ENCODE measurements at places on chromosomes 2 and 18.

DNA sequence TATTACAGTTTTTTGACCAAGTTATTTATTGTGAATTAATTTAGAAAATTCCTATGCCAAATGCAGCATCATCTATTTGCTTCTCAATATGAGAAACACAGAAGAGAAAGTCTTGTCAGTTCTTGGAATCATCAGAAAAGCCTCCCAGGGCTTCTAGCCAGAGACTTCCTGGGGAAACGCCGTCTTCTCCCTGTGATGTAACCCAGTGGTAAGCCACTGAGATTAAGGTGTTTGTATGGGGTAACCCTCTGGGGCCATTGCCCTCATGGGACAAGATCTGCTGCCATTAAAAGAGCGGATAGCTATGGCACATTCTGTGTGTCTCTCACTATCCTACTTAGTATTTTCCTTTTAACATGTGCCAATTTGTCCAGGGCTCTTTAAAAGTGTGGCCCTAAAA is 28.0 kb downstream of the ANKRD29 start:
- no peak for DNase-seq

- DNase-seq, result no peak
Measured at GRCh38 chr2:221924576-221924975, 352.5 kb upstream of the EPHA4 start.

GRCh38 chr18:54780970-54781369 is 47.3 kb upstream of the RAB27B start:
- DNase-seq, result no peak

- DNase-seq, result no peak
Measured at GRCh38 chr18:62389761-62390481, 64.8 kb downstream of the TNFRSF11A start.

DNA sequence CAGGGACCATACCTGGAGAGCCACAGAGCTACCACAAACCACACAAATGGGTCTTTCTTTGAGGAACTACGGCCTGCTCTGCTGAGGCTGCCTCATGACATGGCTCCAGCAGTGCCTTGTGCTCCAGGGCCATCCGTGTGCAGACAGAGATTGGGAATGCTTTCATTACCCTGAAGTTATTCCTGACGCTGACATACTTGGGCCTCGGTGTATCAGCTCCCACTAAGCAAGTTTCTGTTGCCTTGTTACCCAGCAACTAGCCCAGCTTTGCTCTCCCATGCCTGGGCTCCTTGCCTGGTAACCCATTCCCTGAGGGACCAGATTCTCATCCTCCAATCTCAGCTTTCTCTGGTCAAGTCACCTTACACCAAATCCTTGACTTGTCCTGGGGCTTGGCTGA is 80.3 kb upstream of the FZD7 start:
- no peak for DNase-seq

DNA sequence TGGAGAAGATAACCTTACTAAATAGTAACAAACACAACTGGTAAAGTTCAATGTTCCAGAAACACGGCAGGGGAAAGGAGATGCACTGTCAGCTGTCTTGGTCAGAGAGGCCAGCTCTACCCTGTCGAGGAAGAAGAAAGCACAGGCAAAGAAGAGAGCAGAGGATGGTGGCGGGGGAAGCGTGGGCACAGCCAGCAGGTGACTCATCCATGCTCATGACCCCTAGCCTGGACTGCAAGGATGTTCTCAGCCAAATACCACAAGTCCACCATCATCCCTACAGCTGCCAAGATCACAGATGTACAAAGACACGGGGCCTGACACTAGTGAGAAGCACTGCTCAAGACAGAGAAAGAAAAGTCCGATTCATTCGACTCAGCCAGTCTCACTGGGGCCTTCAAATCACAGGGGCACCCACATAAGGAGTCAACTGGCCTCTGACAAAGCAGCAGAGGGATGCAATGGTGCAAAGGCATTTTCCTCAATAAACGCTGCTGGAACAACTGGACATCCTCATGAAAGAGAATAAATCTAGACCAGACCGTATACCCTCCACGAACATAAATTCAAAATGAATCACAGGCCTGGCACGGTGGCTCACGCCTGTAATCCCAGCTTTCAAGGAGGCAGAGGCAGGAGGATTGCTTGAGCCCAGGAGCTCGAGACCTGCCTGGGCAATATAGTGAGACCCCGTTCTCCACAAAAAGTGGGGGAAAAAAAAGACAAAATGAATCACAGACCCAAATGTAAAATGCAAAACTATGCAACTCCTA is 5.6 kb downstream of the DTYMK start:
- DNase-seq, result no peak

GRCh38 chr2:200443916-200444315 is 66.0 kb downstream of the KCTD18 start:
- DNase-seq, result no peak

- no peak for DNase-seq
Measured at GRCh38 chr2:29372185-29372584, 257.0 kb downstream of the CLIP4 start.

DNA sequence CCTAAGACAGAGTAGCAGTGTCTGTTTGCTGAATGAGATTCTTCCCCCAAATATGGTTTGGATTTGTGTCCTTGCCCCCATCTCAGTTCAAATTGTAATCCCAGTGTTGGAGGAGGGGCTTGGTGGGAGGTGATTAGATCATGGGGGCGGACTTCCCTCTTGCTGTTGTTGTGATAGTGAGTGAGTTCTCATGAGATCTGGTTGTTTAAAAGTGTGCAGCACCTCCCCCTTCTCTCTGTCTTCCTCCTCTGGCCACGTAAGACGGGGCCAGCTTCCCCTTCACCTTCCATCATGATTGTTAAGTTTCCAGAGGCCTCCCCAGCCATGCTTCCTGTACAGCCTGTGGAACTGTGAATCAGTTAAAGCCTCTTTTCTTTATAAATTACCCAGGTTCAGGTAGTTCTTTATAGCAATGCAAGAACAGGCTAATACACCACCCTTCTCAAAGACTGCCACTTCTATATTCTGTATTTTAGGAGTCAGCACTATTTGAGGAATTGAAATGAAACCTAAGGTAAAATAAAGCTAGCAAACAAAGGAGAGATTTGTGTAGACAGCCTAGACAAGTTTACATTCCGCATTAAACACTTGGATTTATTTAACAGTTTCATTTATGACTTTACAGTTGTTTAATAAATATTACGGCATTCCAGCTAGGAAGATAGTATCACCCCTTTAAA is 21.6 kb downstream of the FBXO36 start:
- peak; percentile 91 for DNase-seq

DNA sequence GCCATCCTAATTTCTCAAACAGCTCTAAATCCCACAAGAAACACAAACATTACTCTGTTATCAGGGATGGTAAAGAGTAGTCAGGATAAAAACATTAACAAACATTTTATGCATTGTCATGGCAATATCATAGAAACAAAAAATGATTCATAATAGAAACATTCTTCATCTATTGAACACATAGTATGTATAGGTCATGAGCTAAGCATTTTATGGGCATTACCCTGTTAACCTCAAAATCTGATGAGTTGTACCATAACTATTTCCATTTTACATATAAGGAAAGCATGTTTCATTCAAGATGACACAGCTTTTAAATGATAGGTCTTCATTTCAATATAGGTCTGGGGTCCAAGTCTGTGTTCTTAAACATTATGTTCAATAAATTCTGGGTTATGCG is 344.9 kb downstream of the RND3 start:
- DNase-seq, result no peak

DNA sequence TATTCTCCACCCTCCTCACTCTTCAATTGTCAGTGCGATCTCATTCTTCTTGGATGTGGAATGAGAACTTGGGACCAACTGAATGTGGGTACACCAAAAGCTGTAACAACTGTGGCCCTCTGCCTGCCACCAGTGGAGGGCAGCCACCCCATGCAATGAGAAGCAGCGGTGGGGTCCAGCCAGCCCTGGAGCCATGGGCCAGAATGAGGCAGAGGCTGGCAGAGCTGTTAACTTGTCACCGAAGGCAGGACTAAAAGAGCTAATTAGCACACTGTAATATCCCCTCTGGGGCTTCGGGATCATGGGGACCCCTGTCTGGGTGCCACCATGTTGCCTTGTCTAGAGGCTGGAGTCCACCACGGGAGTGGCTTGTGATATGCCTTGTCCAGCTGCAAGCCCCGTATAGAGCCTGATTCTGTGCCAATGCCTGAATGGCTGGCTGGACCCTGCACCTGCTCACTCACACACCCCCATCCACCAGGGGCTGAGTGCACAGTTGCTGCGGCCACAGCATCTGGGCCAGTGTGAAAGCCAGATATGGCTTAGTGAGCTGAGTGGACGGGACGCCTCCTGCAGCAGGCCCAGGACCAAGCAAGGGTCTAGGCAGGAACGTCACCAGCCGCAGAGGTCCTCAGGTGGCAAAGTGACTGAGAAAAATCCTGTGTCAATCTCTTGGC is 680.5 kb downstream of the DSC3 start:
- DNase-seq, result no peak

- no peak for DNase-seq
Measured at GRCh38 chr2:239003624-239004273, 155.9 kb downstream of the TWIST2 start.

- DNase-seq, result no peak
Measured at GRCh38 chr2:15169326-15170069, 391.6 kb downstream of the NBAS start.

- no peak for DNase-seq
Measured at GRCh38 chr2:177716484-177716883, 323.9 kb downstream of the AGPS start.

DNA sequence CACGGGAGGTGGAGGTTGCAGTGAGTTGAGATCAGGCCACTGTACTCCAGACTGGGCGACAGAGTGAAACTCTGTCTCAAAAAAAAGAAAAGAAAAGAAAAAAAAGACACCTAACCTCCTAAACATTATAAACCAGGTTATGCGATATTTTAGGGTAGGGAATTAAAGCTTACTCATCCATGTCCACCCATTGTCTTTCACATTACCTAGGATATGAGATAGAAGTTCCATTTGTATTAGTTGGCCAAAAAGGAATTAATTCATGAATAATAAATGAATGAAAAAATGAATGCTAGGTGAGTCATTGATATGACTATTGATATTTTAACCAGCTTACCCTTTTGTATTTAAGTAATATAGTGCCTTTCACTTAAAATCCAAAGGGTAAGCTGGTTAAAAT is 132.9 kb downstream of the FAM161A start:
- DNase-seq, result no peak

- DNase-seq, result no peak
Measured at GRCh38 chr2:100877555-100877954, 57.6 kb downstream of the NPAS2 start.

GRCh38 chr2:81529944-81530343 is 1225.4 kb upstream of the LRRTM1 start:
- DNase-seq, result no peak

DNA sequence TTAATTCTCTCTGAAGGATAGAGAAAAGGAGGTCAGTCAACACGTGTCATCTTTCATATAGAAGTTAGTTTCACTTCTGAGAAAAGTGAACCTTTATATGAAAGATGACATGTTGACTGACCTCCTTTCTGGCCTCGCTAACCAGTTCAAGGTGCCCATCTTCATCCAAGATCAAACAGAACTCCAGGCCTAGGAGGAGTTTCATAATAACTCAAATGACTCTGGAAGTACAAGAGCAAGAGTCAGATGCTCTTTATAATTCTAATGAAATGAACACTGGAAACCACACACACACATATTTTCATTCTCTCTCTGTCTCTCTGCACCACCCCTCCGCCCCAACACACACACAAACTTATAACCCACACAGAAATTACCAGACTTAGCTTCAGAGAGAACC is 16.3 kb downstream of the ANKRD44 start:
- DNase-seq, result no peak

GRCh38 chr2:157898591-157898996 is 22.5 kb upstream of the ACVR1 start:
- no peak for DNase-seq

DNA sequence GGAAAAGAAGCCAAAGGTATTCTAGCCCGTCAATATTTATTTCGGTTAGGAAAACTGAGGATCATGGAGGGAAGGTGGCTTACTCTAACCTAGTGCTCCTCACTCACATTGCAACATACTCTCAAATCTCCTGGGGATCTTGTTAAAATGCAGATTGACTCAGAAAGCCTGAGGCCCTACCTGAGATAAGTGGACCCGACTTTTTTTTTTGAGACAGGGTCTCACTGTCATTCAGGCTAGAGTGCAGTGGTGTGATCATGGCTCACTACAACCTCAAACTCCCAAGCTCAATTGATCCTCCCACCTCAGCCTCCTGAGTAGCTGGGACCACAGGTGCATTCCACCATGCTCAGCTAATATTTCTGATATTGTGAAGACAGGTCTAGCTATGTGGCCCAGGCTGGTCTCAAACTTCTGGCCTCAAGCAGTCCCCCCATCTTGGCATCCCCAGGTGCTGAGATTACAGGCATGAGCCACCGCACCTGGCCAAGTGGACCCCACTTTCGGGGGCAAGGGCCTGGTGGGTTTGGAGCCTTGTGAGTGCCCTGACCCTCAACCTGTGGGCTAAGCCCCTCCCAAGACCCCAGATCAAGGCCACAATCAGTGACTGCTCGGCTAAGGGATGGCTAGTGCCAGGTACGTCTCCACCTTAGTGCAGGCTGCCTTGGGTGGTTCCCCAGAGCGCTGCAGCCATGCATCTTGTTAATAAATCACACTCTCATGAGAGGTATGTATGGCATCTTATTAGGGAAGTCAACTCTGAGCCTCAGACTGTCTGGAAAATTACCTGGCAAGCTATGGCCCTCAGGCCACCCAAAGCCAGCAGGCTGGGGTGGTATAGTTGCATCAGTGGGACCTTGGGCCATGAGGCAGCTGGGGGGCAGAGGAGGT is 1.1 kb upstream of the NEURL3 start:
- no peak for DNase-seq

DNA sequence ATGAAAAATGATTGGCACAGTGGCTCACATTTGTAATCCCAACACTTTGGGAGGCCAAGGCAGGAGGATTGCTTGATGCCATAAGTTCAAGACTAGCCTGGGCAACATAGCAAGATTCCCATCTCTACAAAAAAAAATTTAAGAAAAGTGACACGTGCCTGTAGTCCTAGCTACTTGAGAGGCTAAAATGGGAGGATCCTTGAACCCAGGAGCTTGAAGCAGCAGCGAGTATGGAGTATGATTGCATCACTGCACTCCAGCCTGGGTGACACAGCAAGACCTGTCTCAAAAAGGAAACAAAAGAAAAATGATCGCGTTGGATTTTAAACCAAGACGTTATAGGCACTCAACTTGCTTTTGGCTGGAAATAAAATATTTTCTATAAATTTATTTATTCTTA is 37.8 kb upstream of the CREB1 start:
- no peak for DNase-seq

DNA sequence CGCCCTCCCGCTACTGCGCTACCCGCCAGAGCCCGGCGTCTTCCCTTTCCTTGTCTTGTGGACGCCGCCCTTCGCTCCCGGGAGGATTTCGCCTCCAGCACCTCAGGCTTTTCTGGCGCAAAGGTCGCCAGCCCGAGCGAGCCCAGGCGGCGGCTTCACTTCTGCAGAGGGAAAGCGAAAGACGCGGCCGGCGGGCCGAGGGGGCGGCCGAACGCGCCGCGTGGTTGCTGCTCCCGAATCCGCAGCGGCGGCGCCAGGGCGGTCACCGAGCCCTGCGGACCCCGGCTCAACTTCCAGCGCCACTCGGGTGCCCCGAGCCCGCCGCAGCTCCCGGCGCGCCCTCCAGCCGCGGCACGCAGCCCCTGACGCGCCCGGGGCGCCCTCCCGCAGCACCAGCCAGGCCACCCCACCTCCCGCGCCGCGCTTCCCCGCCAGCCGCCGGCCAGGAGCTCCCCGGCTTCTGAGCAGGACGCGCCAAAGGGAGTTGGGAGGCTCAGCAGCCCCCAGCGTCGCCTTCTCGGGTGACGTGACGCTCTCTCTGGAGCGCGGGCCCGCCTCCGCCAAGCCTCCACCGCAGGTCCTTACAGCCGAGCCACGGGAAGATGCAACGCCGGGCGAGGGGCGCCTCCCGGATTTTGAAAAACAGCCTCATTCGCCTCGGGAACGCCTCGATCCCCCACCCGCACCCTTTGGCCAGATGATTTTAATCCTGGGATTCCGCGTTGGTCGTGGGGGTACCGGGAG is 84.9 kb upstream of the EPB41L3 start:
- DNase-seq, result peak; percentile 56

All from KBM-7 (cell line).